ENCODE measurements at places on chromosomes 16 and 17.

DNA sequence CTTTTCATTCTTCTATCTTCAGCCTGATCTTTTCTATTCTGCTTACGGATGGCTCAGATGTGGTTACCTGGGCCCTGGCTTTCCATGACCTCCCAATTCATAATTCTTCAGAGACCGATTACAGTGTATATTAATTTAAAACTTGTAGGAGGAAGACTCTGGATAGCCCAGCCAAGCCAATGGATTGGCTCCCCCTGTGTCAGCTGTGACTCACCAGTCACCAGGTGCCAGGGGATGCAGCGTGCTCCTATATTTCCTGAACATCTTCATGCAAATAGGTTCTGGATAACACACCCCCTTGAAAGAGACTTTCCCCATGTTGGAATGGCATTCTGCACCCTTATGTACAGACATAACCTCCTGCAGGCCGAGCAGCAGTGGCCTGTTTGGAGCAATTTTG, 208.3 kb upstream of the WSCD1 start:
- DNase-seq: no peak

- no peak for DNase-seq
These were observed 8.7 kb downstream of the COL1A1 start for GRCh38 chr17:50192618-50193291.

- DNase-seq: no peak
These were observed 92.6 kb upstream of the CBX4 start for GRCh38 chr17:79931817-79932309.

DNA sequence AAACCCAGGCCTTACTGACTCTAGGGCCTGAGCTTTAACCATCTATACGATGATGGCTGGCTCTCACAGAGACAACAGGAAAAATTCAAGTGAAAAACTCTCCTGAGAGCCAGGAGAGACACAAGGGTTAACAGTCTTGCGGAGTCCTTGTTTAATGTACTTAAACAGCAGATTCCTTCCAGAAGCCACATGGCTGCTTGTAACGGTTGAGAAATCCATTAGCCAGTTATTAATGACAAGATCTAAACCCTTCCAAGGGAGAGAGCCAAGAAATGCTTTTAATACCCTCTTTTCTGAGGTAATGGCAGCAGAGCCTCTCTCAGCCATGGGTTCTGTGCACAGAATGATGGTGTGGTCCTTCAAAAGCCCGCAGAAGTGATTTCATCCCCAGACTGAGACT, 5.2 kb upstream of the ALDOA start:
- DNase-seq: no peak

Measured in activated CD4-positive, alpha-beta T cell treated with anti-CD3 and anti-CD28 coated beads, Interleukin-2, amount 50 U/mL, for 1 hour (primary cell).